Activated CD8-positive, alpha-beta memory T cell treated with anti-CD3 and anti-CD28 coated beads for 1 hour (primary cell): ENCODE measurements at places on chromosomes 12 and 14.

DNA sequence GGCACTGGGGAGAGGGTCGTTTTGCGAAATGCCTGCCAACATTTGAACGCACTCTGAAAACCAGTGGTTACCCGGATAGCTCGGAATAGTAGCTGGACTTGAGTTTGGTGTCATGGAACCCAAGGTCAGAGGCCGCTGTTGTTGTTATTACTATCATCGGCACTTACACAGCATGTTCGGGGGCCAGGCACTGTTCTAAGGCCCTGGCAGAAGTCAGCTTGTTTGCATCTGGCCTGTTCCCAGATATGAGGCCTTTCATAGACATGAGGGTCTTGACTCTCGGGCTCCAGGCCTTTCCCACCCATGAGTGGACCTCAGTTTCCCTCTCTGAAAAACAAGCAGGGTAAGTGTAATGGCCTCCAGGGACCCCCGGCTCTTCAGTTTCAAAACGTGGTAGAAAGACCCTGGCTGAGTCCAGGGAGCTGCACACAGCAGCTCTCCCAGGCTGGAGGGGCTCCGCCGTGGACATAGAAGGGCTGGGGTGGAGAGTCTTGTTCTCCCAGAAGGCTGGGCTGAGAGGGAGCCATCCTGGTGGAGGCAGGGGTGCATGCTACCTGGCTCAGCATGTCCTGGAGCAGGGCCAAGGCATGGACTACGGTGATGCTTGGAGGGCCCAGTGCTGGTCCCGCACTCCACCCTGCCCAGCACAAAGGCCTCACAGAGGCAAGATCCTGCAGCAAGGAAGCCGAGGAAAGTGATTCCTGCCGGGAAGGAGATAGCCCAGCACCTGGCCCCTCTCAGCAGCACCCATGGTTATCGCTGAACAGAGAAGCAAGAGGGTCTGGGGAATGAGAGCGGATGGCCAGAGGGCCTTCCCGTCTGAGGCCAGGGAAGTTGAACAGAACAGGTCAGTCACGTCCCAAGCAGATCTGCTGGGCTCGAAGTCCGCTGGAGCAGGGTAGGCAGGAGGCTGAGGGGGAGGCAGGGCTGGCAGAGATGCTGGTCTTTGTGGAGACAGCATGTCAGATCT is 63.5 kb upstream of the C14orf180 start:
- DNase-seq, result no peak

- no peak for DNase-seq
These were observed 89.2 kb downstream of the SPPL3 start for GRCh38 chr12:120814903-120815429.

GRCh38 chr12:57124261-57124877 is 3.9 kb upstream of the LRP1 start:
- peak; percentile 44 for DNase-seq

GRCh38 chr12:12891080-12891880 is at the start of gene GPRC5A:
Gene GPRC5A (plus strand): TSS chr12:12891562. CDS start chr12:12908250, 16,688 bp downstream.
- DNase-seq, result no peak

DNA sequence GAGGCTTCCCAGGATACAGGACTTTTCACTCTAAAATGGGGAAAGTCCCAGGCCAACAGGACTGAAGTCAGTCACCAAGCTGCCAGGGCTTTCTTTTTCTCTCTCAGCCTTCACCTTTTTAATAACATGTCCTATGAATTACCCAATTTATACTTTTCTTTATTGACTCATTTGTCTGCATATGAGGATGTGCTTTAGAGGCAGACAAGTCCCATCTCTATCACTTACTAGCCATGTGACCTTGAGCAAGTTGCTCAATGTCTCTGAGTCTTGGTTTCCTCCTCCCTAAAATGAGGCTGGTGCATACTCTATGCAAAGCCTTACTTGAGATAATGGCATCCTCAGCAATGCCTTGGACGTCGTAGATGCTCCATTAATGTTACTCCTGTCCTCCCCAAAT is 98.1 kb upstream of the TMPO start:
- no peak for DNase-seq

DNA sequence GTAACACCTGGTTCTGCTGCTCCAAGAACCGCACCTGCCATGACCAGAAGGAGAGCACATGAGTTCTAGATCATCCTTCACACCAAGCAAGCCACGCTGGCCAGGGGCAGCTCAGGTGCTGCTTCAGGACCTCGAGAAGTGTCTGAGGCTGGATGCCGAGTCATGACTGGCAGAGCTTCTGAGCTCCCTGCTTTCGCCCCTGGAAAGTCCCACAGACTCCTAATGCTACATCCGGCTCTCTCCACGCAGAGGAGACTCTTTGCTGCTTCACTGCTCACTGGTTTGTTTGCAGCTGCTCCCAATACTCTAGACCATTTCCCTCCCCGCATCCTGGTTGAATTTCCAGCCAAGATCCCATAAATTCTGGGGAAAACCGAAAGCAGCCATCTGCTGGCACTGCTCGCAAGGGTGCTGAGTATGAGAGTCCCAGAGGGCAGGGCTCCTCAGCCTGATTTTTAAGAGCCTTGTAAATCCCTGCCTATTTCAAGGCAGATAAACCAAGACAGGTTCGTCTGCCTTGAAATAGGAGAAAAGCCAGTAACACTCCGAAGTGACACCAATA is 1.4 kb downstream of the KRT2 start:
- DNase-seq, result no peak

DNA sequence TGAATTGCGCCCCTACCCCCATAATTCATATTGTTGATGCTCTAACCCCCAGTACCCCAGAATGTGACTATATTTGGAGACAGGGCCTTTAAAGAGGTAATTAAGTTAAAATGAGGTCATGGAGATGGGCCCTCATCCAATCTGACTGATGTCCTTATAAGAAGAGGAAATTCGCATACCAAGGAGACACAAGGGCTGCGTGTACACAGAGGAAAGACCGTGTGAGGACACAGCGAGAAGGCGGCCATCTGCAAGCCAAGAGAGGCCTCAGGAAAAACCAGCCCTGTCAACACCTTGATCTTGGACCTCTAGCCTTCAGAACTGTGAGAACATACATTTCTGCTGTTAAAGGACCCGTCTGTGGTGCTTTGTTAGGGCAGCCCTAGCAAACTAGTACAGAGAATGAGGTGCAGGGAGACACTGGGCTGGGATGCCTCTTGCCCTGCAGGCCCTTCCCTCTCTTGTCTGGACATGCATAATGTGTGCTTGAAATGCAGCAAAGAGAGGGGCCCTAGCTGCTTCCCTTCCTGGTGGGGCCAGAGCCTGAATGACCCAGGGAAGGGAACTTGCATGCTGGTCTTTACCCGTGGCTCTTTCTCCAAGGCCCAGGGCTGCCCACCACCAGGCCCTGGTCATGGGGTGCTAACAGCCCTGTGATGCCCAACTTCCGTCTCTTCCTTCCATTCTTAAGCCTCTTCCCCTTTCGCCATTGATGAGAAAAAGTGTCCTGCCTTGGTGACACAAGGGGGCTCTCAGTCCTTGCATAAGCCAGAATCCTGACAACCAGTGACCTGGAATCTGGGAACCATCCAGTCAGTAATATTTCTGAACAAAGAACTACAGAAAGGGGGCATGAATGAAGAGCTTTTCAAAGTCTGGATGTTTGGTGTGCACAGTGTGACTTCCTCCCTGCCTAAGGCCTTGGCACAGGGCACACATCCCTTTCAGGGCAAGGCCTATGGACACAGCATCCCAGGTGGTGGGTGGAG is 50.0 kb upstream of the GPATCH2L start:
- no peak for DNase-seq

- DNase-seq, result no peak
These were observed 639 bp downstream of the FZD10 start for GRCh38 chr12:130162745-130163460.

- no peak for DNase-seq
These were observed 58.8 kb upstream of the LTA4H start for GRCh38 chr12:96094201-96094600.

DNA sequence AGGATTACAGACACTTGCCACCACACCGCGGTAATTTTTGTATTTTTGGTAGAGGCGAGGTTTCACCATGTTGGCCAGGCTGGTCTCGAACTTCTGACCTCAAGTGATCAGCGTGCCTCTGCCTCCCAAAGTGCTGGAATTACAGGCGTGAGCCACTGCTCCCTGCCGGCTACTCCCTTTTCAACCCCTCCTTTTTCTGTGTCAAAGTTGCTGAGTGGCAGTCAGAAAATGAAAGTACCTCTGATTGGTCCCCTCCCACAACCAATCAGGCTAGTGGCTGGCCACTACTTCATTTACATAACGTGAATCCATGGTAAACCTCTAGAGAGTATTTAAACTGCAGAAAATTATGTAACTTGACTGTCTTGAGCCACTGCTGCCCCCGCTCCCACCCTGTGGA is 5.9 kb downstream of the RESF1 start:
- DNase-seq, result no peak

DNA sequence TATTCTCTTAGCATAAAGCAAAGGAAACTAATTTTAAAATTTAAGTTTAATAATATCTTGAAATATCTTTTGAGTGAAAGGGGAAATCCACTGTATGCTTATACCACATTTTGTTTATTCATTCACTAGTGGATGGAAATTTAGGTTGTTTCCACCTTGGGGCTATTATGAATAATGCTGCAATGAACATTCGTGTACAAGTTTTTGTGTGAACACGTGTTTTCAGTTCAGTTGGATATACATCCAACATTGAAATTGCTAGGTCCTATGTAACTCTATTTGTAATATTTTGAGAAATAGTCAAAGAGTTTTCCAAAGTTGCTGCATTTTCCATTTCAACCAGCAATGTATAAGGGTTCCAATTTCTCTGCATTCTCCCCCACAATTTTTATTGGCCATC is 83.7 kb upstream of the ETV6 start:
- no peak for DNase-seq

GRCh38 chr14:45089813-45090212 is 5.9 kb downstream of the PRPF39 start:
- no peak for DNase-seq

DNA sequence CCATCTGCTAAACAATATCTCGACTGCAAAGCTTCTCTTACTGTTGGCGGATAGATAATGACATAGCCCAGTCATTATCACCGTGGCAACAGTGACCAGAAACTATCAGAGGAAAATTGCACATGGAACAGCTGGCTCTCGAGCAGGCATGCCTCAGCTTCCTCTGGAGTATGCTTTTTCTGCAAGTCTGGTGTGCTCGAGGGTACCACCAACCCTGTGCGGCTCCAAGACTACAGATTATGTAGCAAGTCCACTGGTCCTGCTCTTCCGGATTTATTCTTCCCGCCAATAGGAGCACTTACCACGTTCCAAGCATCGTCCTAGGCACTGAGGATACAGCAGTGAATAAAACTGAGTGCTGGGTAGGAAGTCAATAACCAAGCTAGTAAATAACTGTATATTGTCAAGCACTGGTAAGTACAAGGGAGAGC is 1.4 kb upstream of the GLRX5 start:
- DNase-seq, result no peak

- no peak for DNase-seq
These were observed 246.8 kb upstream of the DAAM1 start for GRCh38 chr14:58941629-58942028.

DNA sequence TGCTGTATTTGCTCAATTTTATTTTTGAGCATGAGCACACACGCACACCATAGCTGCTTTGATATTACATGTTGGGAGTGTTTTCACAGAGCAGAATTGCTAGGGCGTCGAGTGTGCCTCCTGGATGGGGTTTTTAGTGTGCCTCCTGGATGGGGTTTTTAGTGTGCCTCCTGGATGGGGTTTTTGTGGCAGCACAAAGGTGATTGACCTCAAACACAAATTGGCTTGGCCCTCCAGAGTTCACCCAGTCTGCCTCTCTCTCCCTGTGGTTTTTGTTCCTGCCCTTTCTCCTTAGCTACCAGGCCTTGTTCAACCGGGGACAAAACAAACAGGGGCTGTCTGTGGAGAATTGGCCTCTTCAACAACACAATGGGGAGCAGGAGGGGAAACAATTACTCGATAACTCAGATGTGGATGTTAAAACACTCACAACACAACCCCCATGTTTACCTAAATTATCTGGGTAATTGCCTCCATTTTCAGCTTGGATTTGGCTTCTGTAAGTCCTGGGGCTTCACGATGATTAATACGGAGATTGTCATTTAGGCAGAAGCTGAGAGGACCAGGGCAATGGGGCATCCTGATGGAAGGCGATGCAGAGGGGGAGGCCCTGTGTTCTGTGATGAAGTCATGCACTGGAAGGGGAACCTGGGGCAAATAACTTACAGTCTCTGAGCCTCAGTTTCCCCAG is 26.9 kb downstream of the TBX3 start:
- no peak for DNase-seq

- no peak for DNase-seq
These were observed 603 bp downstream of the PABPN1 start for GRCh38 chr14:23321572-23322547.

- DNase-seq, result no peak
These were observed 15.4 kb downstream of the PXN start for GRCh38 chr12:120249875-120250795.

GRCh38 chr12:109552971-109553370 is 20.3 kb downstream of the MMAB start:
- no peak for DNase-seq

- no peak for DNase-seq
These were observed 33.2 kb upstream of the KIF21A start for GRCh38 chr12:39476121-39476520.

GRCh38 chr14:89775946-89776345 is 178.6 kb downstream of the EFCAB11 start:
- no peak for DNase-seq

DNA sequence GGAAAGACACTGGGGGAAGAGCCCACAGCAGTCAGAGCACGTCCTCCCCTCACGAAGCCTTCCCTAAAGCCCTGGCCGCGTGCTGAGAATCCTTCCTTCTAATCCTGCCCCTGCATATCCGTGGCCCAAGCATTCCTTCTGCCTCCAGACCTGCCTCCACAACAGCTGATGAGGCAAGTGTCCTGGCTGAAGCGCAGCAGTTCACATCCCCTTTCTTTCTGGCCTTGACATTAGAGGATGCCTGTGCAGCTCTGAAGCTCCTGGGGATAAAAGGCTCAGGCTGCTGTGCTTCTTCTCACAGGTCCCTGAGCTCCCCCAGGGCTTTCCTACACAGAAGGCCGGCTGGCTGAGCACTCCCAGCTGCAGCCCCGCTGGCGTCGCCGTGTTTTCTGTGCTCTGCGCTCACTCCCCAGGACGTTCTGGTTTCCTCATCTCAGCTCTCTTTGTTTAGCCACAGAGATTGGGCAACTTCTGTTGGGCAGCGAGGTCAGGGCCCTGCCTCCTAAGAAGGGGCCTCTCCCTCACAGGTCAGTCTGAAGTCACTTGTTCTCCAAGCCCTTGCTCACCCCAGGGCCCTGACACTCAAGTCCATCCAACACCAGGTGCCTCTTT is 45.8 kb downstream of the NINJ2 start:
- DNase-seq, result no peak

- DNase-seq, result no peak
These were observed 298.3 kb downstream of the SSPN start for GRCh38 chr12:26493656-26494055.

DNA sequence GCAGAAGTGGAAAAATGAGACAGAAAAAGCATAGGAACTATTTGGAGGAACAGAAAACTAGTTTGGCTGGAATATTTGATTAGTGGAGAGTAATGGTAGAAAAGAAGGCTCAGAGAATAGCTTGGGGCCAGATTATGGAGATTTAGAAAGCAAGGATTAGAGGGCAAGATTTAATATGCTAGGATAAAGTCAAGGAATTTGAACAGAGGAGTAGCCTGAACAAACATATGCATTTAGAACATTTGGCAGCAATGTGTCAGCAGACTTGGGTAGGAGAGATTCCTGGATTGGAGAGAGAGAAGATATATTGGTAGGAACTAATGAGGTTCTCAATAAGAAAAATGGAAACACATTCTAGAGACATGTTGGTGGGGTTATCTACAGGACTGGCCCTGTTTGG is 229.2 kb upstream of the PKP2 start:
- no peak for DNase-seq
